ENCODE measurements at places on chromosomes 12 and 14.

GRCh38 chr12:132282031-132282949 is 47.1 kb downstream of the GALNT9 start:
- no peak for DNase-seq

DNA sequence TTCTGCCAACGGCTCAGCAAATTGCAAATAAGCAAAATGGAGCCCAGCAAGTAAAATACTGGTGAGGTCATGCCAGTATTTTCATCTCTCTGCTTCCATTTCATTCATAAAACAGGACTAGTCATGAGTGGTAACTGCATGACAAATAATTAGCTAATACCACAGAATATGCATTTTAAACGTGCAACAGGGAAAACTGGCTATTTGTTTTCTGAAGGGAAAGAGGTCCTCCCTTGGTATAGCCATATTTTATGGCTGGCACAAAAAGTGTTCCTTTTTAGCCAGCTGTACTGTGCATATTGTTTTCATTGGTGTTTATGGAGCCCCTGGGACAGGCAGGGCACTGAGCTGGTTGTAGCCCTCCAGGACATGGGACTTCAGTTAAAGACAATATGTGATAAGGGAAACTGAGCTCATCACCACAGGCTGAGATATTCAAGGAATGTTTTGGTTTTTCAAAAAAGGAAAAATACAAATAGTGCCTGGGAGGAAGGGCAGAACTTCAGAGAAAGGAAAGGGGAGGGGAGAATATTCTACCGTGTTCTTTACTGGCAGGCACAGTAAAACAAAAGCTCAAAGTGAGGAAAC is 26.1 kb upstream of the FOXN3 start:
- DNase-seq: no peak

GRCh38 chr14:98548071-98548686 is 723.8 kb downstream of the BCL11B start:
- no peak for DNase-seq

DNA sequence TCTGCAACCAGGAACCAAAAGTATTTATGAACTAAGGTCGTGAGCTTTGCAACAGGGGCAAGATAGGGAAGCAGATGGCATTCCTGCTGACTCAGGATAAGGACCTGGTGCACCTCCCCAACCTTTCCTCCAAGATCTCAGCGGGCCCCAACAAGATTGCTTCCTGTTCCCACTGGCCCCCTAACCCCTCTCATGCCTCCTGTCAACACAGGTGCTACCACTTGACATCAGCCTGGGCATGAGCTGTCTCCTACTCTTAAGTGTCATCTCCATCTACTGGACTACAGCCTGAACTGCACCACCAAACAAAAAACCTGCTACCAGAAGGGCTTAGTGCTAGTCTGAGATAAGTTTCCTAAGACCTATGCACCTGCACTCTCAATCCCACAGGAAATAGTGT is 32.7 kb downstream of the MED6 start:
- peak; percentile 53 for DNase-seq

DNA sequence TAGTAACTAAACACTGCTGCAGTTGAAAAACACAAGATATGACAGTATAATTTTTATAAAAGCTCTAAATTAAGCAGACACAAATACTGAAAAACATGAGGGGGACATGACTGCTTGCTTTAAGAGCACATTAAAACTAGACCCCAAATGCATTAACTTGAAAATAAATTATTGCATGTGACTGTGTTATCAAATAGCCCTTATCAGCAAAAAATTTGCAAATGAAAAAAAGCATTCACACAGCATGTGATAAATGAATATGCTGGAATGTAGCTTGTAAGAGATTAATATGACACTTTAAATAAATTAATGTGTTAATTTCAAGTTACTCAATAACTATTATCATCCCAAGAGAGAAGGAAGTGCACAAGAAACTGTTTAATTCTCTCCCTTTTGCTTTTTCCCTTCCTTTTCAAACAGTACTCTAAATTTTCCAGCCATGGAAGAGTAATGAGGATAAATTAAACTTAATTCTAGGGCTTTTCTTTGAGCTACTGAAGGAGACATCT is 1422.1 kb upstream of the FLRT2 start:
- no peak for DNase-seq

GRCh38 chr12:100234591-100235304 is 32.1 kb downstream of the DEPDC4 start:
- peak; percentile 12 for DNase-seq

- DNase-seq: no peak
Measured at GRCh38 chr14:61640158-61641136, 54.9 kb upstream of the HIF1A start.

DNA sequence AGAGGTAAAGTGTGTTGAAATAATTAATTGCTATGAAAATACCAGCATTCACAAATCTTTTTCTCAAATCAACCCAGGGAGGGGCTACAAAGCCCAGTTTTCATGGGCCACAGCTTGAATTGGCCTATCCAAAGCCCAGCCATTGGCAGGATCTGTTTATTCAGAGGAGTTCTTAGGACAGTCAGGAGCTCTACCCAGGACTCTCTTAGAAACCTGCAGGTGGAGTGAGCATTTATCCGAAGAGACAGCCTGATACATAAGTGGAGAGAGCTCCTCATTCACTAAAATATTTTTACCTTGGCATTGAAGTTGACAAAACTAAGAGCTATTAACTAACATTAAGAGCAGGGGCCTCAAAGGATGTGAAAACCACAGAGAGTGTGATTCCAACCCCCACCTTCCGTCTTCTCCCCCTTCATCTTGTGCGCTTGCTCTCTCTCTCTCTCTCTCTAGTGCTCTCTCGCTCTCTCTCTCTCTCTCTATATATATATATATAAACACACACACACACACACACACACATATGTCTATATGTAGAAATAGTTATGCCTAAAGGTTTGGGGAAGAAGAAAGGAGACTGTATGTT is 315.5 kb downstream of the SNAPC1 start:
- DNase-seq: no peak

- DNase-seq: no peak
Measured at GRCh38 chr12:132729541-132730320, 19.1 kb downstream of the PGAM5 start.

GRCh38 chr12:108724054-108724889 is 7.0 kb downstream of the CORO1C start:
- DNase-seq: peak; percentile 69

DNA sequence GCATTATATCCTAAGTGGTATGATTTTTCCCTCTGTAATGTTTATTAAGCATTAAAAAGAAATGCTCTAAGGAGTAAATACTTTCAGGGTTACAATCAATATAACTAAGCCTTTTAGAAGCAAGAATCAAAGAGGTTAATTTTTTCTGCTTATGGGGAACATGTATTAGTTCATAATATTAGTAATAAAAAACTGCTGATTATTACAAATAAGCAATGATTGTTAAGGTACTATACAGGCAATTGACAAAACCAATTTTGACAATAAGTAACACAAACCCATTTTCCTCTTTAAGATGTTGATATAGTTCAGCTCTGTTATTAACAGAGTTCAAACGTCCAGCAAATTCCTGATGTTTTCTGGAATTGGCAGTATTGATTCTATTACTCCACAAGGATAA is 31.8 kb downstream of the INTS13 start:
- no peak for DNase-seq

- no peak for DNase-seq
Measured at GRCh38 chr12:5688226-5688625, 256.3 kb downstream of the NTF3 start.

DNA sequence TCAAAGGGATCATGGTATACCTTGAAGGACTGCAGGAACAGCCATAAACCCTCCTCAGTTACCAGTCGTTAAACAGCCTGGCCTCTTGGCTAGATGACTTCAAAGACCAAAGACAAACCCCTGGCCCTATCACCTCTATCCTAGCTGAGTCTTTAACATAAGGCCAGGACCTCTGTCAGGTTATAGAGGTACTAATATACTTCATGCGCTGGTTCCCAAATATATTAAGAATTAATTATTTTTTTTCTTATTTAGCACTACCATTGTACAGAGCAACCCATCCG is 459.8 kb downstream of the RAD51B start:
- DNase-seq: no peak

DNA sequence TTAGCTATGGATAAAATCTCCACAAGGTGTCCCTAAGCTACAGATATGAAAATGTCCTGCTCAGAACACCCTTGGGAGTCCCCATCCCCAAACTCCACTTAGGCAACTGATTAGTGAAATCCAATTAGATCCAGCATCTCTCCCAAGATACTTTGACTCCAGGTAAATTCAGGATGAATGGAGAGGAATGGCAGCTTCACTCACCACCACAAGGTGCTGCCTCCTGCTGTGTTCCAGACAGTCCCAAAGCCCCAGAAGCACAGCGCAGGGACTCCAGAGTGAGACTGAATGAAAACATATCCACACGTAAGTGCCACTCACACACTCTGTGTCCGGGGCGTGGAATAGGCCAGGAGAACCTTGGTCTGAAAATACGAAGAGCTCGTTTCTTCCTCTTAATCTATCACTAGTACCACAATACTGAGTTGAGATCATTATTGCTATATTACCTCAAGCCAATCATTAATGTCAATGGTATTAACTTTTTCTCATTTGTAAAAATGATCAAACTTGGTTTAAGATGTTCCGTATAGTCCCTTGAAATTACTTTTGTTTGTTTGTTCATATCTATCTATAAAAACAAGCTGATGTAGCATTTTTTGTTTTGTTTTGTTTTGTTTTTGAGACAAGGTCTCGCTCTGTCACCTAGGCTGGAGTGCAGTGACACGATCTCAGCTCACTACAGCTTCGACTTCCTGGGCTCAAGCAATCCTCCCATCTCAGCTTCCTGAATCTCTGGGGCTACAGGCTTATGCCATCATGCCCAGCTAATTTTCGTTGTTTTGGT is 70.0 kb upstream of the BICD1 start:
- no peak for DNase-seq

- DNase-seq: no peak
Measured at GRCh38 chr14:57918791-57919190, 52.9 kb upstream of the SLC35F4 start.

- no peak for DNase-seq
Measured at GRCh38 chr14:72909163-72909562, 15.3 kb upstream of the DPF3 start.

DNA sequence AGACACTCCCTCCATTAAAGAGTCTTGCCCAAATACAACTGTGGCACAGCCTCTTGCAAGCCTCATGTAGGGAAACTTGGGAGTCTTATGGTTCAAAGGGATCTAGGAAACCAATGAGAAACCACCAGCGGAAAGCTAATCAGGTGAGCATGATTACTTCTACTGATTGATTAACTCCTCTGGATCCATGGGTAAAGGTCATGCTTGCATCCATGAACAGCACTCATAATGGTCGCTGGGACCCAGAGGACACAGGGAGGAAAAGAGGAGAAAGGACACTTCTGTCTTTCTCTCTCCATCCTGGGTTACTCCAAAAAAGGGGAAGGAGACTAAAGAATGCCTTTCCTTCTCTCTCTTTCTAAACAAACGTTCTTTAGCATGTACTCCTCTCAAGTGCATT is 1397.2 kb downstream of the LRFN5 start:
- DNase-seq: no peak

- DNase-seq: no peak
Measured at GRCh38 chr12:93943780-93944179, 204.6 kb upstream of the PLXNC1 start.

DNA sequence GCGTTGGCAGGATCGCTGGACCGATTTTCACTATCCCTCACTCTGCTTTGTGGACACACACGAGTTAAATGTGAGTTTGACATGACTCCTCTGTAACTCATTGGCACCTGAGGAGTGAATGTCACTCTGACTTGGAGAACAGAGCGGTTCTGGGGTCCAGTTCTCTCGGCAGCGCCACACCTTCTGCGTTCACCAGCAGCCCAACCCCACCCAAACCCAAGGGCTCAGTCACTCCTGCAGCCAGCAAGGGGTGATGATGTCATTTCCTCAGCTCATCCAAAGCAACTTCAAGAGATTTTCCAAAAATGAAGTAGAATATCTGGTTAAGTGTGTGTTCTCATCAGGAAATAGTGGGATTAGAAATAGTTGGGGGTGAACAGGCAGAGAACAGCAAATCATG is 36.3 kb downstream of the ADGRD1 start:
- no peak for DNase-seq

DNA sequence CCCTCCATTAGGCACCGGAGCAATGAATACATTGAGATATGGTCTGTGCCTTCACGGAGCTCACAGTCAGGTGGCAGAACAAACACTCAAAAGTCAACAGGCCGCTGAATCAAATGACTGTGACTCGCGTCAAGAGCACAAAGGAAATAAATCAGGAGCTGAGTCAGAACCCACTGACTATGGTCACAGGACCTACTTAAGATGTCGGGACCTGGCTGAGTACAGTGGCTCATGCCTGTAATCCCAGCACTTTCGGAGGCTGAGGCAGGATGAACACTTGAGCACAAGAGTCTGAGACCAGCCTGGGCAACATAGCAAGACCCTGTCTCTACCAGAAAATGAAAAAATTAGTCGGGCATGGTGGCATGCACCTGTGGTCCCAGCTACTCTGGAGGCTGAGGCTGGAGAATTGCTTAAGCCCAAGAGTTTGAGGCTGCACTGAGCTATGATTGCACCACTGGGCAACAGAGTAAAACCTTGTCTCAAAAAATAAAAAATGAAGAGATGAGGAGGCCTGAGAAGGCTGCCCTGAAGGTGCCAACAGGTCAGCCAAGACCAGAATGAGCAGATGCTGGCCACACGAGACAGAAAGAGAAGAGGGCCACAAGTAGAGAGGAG is 19.9 kb downstream of the TMEM233 start:
- no peak for DNase-seq

DNA sequence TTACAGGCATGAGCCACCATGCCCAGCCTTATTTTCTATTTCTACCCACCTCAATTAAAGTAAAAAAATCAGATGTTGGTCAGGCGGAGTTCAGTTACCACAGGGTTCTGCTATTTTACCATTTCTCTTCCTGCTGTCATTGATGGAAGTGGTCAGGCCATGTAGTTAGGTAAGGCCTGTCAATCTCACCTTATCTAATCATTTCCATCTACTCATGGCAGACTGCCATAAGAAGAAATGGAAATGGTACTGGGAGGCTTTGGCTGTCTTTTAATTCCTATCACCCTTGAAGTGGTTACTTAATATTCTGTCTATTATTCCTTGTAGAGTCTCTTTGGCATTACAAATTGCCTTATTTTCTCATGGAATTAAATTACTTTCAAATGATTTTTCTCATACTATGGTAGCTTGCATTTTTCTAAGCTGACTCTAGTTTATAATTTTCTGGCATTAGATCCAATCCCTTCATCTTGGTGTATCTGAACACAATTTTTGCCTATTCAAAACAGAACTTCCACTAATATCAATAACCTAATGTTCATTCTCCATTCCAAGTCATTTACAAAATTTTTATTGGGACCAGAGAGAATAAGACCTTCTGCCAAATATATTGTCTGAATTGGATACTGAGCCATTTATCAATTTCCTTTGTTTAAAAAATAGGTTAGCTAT is 198.7 kb downstream of the DACT1 start:
- DNase-seq: no peak

GRCh38 chr14:95948558-95948981 is 71.9 kb downstream of the TUNAR start:
- DNase-seq: no peak

All from activated CD4-positive, alpha-beta T cell treated with anti-CD3 and anti-CD28 coated beads, Interleukin-2, amount 50 U/mL, for 16 hours (primary cell).